Activated CD4-positive, alpha-beta memory T cell treated with anti-CD3 and anti-CD28 coated beads, Interleukin-2, amount 10 ng/mL, durations not matched to agents 7 days and 5 days (primary cell): ENCODE measurements at places on chromosomes 12 and 14. TPM values are rescaled to one million over a fixed set of nuclear protein-coding genes. Genes with fewer than 3 reads are reported as not detected.

WNT5B gene
- 1.4 TPM for total RNA-seq

GALC gene
- total RNA-seq = 24.3 TPM

FOXG1 gene
- total RNA-seq = not detected

TSPAN19 gene
- not detected for total RNA-seq

GRCh38 chr12:43118881-43119280, 433.1 kb downstream of the ADAMTS20 start:
- H3K27me3 ChIP-seq = no peaks in the 10 kb centered on the region
- no peak overlapping the region for H3K27ac ChIP-seq
- H3K36me3 ChIP-seq = no peaks in the 10 kb centered on the region
- H3K4me3 ChIP-seq = no peak overlapping the region

GRCh38 chr14:23610090-23610814, 25.9 kb upstream of the DHRS2 start:
- peaks cover 5% of the 10 kb centered on the region for H3K36me3 ChIP-seq
- H3K27ac ChIP-seq = peak overlapping the region; percentile 76
- H3K4me1 ChIP-seq = peaks cover 43% of the 10 kb centered on the region
- H3K4me3 ChIP-seq = no peak overlapping the region

- no peaks in the 10 kb centered on the region for H3K27me3 ChIP-seq
- no peaks in the 10 kb centered on the region for H3K36me3 ChIP-seq
- H3K4me3 ChIP-seq = no peak overlapping the region
- peaks cover 4% of the 10 kb centered on the region for H3K4me1 ChIP-seq
Observed at GRCh38 chr12:76636121-76636692, 76.6 kb upstream of the OSBPL8 start.

DNA sequence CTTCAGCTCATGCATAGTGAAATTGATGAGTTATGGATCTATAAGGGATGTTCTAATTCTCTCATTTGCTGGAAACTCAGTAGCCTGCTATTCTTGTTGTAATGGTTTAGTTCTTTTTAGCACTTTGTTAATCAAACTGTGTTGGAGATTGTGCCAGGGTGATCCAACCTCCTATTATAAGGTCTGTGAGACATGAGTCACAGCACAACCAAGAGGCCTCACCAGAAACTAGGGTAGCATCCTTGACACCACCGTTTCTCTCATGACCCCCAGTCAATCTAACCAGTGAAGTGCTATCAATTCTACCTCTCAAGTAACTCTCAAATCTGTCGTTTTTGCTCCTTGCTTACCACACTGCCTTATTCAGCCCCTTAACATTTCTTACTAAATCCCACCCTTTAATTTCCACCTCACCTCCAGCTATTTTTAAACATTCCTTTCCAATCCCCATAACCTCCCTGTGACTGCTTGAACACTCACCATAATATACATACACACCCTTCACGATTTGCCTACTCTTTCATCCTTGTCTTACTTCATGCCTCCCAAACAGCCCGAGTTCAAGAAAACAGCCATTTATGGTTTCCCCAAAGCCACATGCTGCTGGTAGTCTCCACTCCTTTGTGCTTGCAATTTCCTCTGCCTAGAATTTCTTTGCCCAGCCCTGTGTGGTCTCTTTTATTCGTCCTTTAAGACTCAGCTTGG, 53.9 kb upstream of the NUDT4 start:
- no peak overlapping the region for H3K27ac ChIP-seq
- H3K27me3 ChIP-seq = peaks cover 1% of the 10 kb centered on the region
- H3K36me3 ChIP-seq = no peaks in the 10 kb centered on the region
- no peak for DNase-seq
- no peak overlapping the region for H3K4me3 ChIP-seq

GRCh38 chr12:63066782-63067181, 84.2 kb downstream of the AVPR1A start:
- DNase-seq = no peak
- H3K36me3 ChIP-seq = no peaks in the 10 kb centered on the region
- H3K27ac ChIP-seq = no peak overlapping the region
- no peaks in the 10 kb centered on the region for H3K27me3 ChIP-seq
